ENCODE measurements at places on chromosomes 6 and 20.

DNA sequence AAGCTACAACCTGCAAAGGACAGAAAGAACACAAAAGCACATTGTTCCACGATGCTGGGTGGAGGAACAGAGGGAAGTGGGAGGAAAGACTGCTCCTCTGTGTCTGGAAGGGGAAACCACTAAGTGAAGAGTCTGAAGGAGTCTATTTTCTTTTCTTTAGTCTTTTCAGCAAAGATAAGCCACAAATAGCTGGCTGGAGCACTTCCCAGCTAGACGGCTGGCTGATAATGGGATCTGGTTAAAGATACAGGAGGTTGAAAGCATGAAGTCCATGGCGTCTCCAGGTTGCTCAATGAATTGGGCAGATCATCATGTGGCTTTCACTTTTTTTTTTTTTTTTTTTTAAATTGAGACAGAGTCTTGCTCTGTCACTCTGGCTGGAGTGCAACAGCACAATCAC lies 154.0 kb upstream of the KCNG1 start:
- DNase-seq, result no peak

DNA sequence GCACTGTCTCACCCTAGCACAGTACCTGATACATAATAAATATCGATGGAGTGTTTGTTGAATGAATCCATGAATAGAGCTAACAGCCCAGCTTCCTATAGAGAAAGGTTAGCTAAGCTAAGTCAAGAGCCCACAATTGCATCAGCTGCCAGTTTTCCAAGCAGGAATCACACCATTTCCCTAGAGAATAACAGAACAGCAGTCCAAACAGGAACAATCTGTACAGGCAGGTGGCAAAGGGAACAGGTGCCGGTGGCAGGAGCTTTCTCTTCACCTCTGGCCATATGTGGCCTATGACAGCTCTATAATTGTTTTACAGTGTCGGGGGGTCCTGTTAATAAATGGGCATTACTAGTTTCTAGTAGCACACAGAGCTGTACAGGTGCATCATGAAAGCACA lies 38.8 kb downstream of the ISM1 start:
- DNase-seq, result no peak

GRCh38 chr6:7121700-7122241 lies 14.0 kb downstream of the RREB1 start:
- no peak for DNase-seq

DNA sequence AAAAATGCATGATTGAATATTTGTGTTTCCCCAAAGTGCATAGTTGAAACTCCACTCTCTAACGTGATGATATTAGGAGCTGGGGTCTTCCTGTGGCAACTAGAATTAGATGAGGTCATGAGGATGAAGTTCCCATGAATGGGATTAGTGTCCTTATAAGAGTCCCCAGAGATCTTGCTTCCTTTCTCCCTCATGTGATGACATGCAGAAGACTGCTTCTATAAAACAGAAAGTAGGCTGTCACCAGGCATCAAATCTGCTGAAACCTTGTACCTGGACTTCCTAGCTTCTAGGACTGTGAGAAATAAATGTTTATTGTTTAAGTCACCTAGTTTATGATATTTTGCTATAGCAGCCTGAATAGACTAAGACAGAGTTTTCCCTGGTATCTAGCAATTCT lies 586.5 kb upstream of the EPHA7 start:
- no peak for DNase-seq

- DNase-seq, result peak; percentile 79
Measured at GRCh38 chr20:13788167-13788834, 3.5 kb downstream of the NDUFAF5 start.

DNA sequence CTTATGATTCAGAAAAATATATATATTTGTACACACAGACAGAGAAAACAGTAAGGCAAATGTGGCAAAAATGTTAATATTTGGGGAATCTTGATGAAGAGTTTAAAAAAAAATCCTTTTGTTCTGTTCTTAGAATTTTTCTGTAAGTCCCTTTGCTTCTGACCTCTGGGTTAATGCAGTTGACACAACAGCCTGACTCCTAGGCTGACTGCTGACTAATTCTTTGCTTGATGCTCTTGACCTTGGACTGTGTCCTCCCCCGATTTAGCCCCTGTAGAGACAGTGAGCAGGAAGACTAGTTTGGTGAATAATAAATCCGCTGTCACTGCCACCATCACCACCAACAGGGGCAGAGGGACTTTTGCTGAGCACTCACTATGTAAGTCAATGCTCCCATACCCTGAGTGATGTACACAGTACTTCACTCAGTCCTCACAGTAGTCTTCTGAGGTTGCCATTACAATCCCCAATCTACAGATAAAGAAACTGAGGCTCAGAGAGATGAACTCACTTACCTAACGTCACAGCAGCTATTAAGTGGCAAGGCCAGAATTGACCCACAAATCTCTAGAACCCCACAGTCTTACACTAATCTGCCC lies 71.7 kb downstream of the SNX5 start:
- no peak for DNase-seq

DNA sequence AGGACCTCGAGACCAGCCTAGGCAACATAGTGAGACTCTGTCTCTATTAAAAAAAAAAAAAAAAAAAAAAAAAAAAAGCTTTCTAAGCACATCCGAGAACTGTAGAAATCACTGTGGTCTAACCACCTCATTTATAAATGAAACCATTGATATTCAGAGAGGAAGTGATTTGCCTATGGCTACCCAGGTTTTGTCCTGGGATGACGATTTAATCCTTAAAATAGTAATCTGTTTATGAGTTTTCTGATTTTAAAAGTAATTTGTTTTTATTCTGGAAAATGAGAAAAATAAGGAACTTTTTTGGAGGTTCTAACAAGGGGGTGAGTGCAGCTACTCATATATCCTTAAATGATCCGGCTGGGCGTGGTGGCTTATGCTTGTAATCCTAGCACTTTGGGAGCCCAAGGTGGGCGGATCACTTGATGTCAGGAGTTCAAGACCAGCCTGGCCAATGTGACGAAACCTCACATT lies 6.5 kb upstream of the BTN3A2 start:
- no peak for DNase-seq

DNA sequence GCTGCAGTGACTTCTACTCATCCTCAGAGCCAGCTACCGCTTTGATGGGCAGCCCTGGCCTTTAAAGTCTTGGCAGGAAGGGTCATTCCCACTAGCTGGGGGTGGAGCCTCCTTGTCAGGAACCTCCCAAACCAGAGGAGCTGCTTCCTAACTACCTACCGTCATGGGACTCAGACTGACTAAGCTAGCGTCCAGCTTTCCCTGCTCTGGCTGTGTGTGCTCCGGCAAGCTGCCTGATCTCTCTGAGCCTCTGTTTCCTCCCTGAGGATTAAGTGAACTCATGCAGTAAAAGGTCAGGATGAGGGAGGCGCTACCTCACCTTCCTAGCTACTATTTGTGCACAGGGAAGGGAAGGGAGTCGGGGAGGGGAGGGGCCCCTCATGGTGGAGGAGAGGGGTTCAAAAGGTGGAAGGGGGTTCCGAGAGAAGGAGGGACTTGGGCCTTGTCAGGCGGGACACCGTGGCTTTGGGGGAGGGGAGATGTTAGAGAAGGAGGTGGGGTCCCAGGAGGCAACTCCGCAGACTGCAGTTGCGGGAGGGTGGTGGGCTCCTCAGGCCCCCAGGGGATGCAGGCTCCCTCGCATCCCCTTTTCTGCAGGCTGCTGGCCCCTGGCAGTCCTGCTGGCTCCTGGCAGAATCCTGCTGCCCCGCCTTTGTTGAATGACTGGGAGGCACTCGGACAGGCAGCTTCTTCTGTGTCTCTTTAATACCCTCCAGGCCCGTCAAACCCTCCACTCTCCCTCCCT lies 9.8 kb downstream of the DUSP15 start:
- no peak for DNase-seq

All from DND-41 (cell line).